ENCODE measurements at places on chromosomes 6 and 20.

DNA sequence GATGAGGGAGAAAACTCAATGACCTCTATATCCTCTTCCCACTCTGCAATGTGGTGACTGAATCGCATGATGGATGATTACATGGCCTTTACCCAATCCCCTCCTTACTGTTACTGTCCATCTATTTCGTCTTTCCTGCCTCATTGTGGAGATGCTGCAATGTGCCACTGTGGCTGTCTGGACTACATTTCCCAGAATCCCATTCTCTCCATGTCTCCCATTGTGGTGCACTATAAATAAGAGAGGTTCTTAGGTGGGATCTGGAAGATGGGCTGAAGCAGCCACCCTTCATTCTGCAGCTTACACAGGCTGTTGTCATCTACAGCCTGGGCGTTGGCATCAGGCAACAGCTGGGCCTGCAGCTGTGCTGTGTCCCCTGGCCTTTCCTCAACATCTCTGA, 233.6 kb downstream of the PRKN start:
- no peak for DNase-seq

GRCh38 chr6:150252714-150253444, 110.0 kb downstream of the PPP1R14C start:
- DNase-seq: no peak

GRCh38 chr20:11807054-11808048, 110.3 kb upstream of the BTBD3 start:
- DNase-seq: no peak

DNA sequence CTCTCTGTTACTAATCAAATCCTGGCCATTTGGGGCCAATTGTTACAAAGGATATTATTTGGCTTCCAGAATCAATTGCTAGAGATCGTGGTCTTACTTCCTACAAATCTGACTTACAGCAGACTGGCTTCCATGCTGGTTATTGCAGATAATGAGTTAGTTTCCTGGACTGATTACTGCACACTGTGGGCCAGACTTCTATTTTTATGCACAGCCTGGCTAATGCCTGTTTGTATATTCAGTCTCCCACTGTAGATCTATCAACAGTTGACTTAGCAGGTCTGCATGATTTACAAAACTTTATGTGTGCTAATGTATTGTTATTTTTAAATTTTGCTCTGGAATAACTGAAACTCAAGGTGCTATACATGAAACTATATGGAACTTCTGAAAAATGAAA, 25.8 kb upstream of the FBXL4 start:
- DNase-seq: no peak

Data from psoas muscle (tissue), 8 donors.